Activated naive CD4-positive, alpha-beta T cell treated with anti-CD3 and anti-CD28 coated beads, Interleukin-2, amount 10 ng/mL, durations not matched to agents 7 days and 5 days (primary cell): ENCODE measurements at places on chromosomes 1 and 21.

DNA sequence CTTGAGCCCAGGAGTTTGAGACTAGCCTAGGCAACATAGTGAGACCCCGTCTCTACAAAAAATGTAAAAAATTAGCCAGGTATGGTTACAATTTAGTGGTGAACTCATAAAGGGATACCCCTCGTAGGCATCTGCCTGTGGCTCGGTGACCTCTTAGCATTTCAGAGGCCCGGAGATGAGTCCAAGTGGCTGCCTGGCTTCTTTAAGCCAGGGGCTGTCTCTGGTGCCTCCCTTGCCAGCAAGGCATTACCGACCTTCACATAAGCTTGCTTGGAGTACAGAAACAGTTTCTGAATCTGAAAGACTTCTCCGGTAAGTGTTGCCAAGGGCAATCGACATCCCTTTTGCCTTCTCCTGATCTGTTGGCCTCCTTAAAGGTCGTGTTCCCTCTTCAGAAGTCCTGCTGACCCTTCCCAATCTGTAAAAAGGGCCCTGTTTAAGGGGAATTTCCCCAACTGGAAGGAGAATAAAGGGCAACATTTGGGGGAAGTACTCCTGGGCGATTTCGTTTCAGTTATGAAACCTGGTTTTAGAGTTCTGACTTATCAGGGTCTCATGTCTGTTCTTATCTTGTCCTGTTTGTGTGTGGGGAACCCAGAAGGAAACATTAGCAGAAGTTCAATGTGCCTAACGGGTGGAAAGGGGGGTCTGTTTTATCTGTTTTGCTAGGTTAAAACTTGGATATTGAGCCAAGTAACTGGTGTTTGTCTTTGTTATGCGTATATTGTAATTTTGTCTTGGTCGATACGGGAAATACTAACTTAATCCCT lies 32.9 kb downstream of the KIFAP3 start:
- H3K27ac ChIP-seq: no peak overlapping the region
- no peaks in the 10 kb centered on the region for H3K27me3 ChIP-seq
- no peak overlapping the region for H3K4me3 ChIP-seq

- no peak overlapping the region for H3K4me3 ChIP-seq
- H3K27me3 ChIP-seq: no peaks in the 10 kb centered on the region
- no peak for DNase-seq
- no peaks in the 10 kb centered on the region for H3K4me1 ChIP-seq
Measured at GRCh38 chr1:48568501-48568900, 96.5 kb upstream of the SPATA6 start.

GRCh38 chr1:147850737-147851136 lies 51.9 kb upstream of the GJA8 start:
- no peak overlapping the region for H3K27ac ChIP-seq
- no peak for DNase-seq
- no peaks in the 10 kb centered on the region for H3K4me1 ChIP-seq
- H3K27me3 ChIP-seq: peaks cover 16% of the 10 kb centered on the region
- H3K4me3 ChIP-seq: no peak overlapping the region

DNA sequence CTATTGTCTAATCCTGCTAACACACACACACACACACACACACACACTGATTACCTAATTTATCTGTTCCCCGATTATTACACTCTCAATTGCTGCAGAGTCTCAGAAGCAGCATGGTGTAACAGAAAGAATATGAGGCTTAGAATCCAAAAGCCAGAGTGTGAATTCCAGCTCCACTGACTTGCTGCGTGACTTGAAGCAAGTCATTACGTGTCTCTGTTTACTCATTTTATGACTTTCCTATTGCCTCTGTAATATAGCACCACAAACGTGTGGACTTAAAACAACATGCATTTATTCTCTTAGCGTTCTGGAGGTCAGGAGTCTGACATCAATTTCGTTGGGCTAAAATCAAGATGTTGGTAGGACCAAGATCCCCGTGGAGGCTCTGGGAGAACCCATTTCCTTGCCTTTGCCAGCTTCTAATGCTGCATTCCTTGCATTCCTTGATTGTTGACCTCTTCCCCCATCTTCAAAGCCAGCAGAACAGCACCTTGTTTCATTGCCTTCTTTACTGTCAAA lies 55.9 kb upstream of the ATP5PO start:
- H3K27me3 ChIP-seq: no peaks in the 10 kb centered on the region
- H3K4me1 ChIP-seq: peaks cover 34% of the 10 kb centered on the region
- H3K4me3 ChIP-seq: no peak overlapping the region
- peaks cover 45% of the 10 kb centered on the region for H3K36me3 ChIP-seq
- no peak for DNase-seq

- no peak for DNase-seq
- H3K36me3 ChIP-seq: no peaks in the 10 kb centered on the region
- no peaks in the 10 kb centered on the region for H3K27me3 ChIP-seq
- no peak overlapping the region for H3K4me3 ChIP-seq
- no peak overlapping the region for H3K27ac ChIP-seq
- H3K4me1 ChIP-seq: no peaks in the 10 kb centered on the region
Measured at GRCh38 chr1:247500865-247501264, 35.4 kb downstream of the OR2C3 start.

GRCh38 chr1:230464671-230465070 lies 38.5 kb upstream of the PGBD5 start:
- DNase-seq: no peak
- no peak overlapping the region for H3K4me3 ChIP-seq
- H3K27ac ChIP-seq: no peak overlapping the region
- no peaks in the 10 kb centered on the region for H3K4me1 ChIP-seq
- H3K27me3 ChIP-seq: peaks cover 17% of the 10 kb centered on the region

- H3K27ac ChIP-seq: no peak overlapping the region
- H3K4me1 ChIP-seq: no peaks in the 10 kb centered on the region
- no peak overlapping the region for H3K4me3 ChIP-seq
- H3K27me3 ChIP-seq: peaks cover 22% of the 10 kb centered on the region
Measured at GRCh38 chr1:10850026-10850425, 53.6 kb upstream of the CASZ1 start.

DNA sequence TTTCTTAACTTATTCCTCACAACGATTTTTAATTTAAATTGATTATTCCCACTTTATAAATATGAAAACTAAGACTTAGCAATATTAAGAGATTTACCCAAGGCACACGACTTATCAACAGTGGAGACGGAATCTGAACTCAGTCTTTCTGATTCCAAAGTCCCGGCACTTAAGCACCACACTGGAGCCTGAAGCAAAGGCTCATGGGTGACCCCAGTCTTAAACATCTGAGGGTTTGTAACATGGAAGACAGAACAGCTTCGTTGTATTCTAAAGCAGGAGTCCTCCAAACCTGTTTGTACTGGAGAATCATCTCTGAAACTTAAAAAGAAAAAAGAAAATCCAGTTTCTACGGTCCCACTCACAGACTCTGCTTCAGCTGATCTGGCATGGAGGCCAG lies 519.5 kb downstream of the SMYD3 start:
- no peak overlapping the region for H3K27ac ChIP-seq
- no peak overlapping the region for H3K4me3 ChIP-seq
- DNase-seq: no peak
- H3K4me1 ChIP-seq: no peaks in the 10 kb centered on the region

DNA sequence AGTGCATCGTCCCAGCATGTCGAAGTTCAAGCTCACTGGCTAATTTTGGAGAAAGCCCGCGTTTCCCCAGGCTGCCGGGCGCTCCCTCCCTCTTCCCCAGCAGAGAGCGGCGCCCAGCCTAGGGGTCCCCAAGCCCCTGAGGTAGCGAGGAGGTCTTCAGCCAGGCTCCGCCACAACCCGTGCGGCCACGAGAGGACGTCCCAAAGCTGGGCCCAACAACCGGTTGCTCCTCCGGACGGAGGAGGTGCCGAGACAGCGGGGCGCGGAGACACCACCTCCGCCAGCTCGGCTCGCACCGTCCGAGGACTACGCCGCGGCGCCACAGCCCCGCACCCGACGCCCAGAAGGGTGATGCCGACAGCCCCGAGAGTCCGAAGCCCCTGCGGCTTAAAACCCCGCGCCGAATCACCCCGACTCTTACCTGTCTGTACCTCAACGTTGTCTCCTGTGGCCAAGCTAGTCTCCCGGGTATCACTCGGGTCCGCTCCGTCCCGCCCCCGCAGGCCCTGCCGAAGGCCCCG lies at the start of gene DENND2C:
DENND2C (minus strand) TSS at position 488 of the 521 bp plus-strand sequence. CDS start 44,065 bp downstream, outside the sequence.
- no peak for DNase-seq
- H3K27me3 ChIP-seq: peaks cover 15% of the 10 kb centered on the region
- no peaks in the 10 kb centered on the region for H3K36me3 ChIP-seq
- peak within 1 kb of the TSS; percentile 91 for H3K4me3 ChIP-seq
- peak within 1 kb of the TSS; percentile 69 for H3K27ac ChIP-seq
- peaks cover 13% of the 10 kb centered on the region for H3K4me1 ChIP-seq

- no peaks in the 10 kb centered on the region for H3K4me1 ChIP-seq
- H3K36me3 ChIP-seq: peaks cover 6% of the 10 kb centered on the region
- DNase-seq: no peak
Measured at GRCh38 chr1:108609483-108610049, 49.7 kb downstream of the EEIG2 start.

DNA sequence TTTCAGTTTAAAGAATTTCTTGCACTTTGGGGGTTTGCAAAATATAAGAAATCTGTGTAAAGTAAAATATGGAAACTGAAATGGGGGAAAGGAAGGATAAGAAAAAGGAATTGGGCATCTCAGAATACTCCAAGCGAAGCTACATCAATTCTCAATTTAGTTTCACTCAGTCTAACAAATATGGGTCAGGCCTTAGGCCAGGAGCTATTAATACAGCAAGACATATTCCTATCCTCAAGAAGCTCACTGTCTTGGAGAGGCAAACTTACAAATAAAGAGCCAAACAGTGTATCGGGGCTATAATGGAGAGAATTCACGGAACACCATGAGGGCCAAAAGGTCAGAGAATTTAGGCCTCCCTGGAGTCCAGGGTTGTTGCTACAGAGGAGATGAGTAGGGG lies 43.0 kb upstream of the CCDC190 start:
- no peak overlapping the region for H3K27ac ChIP-seq
- H3K27me3 ChIP-seq: no peaks in the 10 kb centered on the region
- no peaks in the 10 kb centered on the region for H3K4me1 ChIP-seq
- no peak overlapping the region for H3K4me3 ChIP-seq

DNA sequence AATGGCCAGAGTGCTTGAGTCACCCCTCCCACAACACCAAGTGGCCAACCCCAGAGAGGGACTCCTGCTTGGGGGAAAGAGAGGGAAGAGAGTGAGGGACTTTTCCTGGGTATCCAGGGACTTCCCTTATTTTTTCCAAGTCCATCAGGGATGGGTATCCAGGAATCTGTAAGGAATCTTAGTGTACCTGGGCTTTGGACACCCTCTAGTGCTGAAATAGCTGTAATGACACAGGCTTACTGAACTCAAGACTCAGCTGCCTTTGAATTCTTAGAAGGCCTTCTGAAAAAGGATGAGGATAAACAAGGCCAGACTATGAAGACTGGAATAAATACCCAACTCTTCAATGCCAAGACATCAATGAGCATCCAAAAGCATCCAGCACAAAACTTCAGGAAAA lies 12.0 kb downstream of the TSHB start:
- no peaks in the 10 kb centered on the region for H3K36me3 ChIP-seq
- H3K4me3 ChIP-seq: no peak overlapping the region
- no peaks in the 10 kb centered on the region for H3K4me1 ChIP-seq
- no peak for DNase-seq
- no peaks in the 10 kb centered on the region for H3K27me3 ChIP-seq

DNA sequence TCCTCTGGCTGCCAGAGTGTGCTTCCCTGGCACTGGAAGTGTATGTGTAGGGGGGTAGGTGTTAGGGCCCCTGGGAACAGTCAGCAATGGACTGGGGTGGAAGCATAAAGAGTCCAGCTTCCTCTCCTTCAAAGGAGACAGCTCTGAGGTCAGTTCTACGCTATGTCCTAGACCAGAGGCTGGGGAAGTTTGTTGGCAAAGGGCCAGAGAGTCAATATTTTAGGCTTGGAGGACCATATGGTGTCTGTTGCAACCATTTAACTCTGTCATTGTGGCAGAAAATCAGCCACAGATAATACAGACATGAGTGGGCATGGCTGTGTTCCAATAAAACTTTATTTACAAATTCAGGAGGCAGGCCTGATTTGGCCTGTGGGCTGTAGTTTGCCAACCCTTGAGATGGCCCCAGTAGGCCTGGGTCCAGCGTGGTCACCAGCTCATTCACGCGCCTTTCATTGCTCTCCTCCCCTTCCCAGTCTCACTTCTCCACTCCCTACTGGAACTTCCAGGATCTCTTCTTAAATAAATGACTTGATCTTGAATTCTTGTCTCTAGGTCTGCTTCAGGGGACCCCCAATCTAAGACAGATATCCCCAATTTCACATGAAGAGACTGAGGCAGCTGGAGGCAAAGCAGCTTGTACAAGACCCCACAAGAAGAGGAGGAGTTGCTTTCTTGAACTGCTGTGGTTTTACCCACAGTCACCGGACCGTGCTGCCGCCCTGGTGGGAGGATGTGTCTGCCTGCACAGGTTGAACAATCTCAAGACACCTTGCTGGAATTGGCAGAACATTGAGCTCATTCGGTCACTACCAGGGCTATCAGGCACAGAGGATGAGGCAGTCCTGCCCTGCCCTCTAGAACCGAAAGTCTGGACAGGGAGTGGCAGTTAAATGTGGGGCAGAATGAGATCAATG lies 162.4 kb upstream of the POU3F1 start:
- no peak overlapping the region for H3K27ac ChIP-seq
- H3K4me1 ChIP-seq: peaks cover 3% of the 10 kb centered on the region
- DNase-seq: no peak

DNA sequence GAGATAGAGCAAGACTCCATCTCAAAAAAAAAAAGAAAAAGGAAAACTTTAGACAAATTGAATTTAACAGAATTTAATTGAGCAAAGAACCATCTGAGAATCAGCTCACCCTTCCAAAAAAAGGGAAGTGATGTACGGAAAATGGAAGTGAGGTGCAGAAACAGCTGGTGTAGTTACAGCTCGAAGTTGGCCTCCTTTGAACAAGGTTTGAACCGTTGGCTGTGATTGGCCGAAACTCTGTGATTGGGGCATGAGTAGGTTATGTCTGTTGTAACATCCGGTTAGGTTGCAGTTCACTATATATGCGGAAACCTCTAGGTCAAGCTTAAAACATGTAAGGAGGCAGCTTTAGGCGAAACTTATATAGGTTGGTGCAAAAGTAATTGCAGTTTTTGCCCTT lies 97.9 kb upstream of the KIF26B start:
- DNase-seq: no peak
- H3K27me3 ChIP-seq: peaks cover 4% of the 10 kb centered on the region
- no peak overlapping the region for H3K4me3 ChIP-seq
- no peaks in the 10 kb centered on the region for H3K36me3 ChIP-seq

- no peaks in the 10 kb centered on the region for H3K4me1 ChIP-seq
- H3K36me3 ChIP-seq: no peaks in the 10 kb centered on the region
- no peak for DNase-seq
- H3K27me3 ChIP-seq: peaks cover 26% of the 10 kb centered on the region
- H3K27ac ChIP-seq: no peak overlapping the region
Measured at GRCh38 chr1:236471653-236472052, 52.1 kb upstream of the LGALS8 start.

- peaks cover 7% of the 10 kb centered on the region for H3K4me1 ChIP-seq
- H3K27me3 ChIP-seq: peaks cover 22% of the 10 kb centered on the region
- H3K27ac ChIP-seq: no peak overlapping the region
- H3K4me3 ChIP-seq: no peak overlapping the region
Measured at GRCh38 chr21:37557261-37557950, 190.8 kb downstream of the DYRK1A start.

GRCh38 chr1:221794079-221794670 lies 52.3 kb upstream of the DUSP10 start:
- peaks cover 18% of the 10 kb centered on the region for H3K4me1 ChIP-seq
- no peak for DNase-seq
- no peak overlapping the region for H3K4me3 ChIP-seq
- peaks cover 5% of the 10 kb centered on the region for H3K36me3 ChIP-seq
- no peaks in the 10 kb centered on the region for H3K27me3 ChIP-seq
